Fibroblast of the aortic adventitia (primary cell): ENCODE measurements at places on chromosomes 1 and 21. TPM values are rescaled to one million over a fixed set of nuclear protein-coding genes. Genes with fewer than 3 reads are reported as not detected.

Gene IL19
- total RNA-seq, result 0.41 TPM in 1 of 2 replicates, not detected in the other

Gene FLAD1
- total RNA-seq, result 5.2 and 17.7 TPM in 2 replicates

Gene LCE2B
- not detected in 2 replicates for total RNA-seq

Gene MYOG
- not detected in 2 replicates for total RNA-seq

Gene RCSD1
- total RNA-seq, result 0.57 TPM in 1 of 2 replicates, not detected in the other
